ENCODE measurements at places on chromosomes 5 and 9.

GRCh38 chr9:104091708-104092107 is 2.4 kb upstream of the SMC2 start:
- no peak for DNase-seq

DNA sequence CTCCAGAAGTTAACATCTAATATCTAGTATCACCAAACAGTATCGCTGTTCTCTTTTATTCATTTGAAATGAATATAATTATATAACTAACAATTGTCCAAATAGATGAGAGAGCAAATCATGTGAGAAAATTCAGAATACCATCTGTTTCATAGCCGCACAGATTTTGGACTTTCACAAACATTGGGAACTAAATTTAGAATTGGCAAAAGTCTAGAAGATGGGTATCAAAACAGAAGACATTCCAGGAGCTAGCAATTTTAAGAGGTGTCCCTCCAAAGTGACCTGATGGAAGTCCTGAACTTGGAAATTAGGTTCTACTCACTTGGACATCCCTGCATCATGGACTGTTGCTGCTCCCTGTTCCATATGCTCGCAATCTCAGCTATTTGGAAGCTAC is 57.0 kb upstream of the FSD1L start:
- no peak for DNase-seq

- no peak for DNase-seq
Measured at GRCh38 chr5:54279960-54280359, 30.4 kb downstream of the ARL15 start.

DNA sequence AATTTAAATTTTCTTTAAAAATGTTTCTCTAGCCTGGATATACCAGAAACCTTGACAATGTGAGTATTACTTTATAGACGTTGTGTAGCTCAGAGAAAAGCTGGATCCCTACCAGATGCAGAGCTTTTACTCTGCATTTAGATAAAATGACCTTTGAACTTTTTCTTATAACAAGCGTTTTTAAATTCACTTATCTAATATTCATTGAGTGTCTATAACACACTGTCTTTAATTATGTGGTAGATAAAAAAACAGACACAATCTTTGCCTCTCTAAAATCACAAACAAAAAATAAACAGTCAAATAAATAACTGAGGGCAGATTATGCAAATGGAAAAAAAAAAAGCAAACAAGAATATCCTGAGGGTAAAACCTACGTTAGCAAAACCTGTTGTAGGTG is 773.6 kb downstream of the CDH12 start:
- DNase-seq = no peak

DNA sequence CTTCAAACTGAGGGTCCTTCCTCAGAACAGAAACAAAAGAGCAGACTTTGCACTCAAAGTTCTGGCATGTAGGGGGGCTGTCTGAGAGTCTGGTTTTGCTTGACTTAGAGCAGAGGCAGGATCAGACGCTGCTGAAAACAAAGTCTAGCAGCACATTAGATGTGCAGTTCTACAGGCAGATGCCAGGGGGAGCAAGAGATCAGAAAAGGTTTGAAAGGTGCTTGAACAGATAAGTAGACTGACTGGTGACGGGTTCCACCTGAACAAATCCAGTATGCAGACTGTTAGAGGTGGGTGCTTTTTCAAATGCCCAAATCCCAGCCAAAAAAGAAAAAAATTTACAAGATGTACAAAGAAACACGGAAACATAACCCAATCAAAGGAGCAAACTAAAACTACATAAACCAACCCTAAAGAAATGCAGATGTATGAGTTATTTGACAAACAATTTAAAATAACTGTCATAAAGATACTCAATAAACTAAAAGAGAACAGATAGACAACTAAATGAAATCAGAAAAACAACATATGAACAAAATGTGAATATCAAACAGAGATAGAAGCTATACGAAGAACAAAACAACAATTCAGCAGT is 194.7 kb upstream of the FREM1 start:
- DNase-seq = no peak

GRCh38 chr9:122786338-122786737 is 2.4 kb upstream of the OR5C1 start:
- DNase-seq = no peak

GRCh38 chr5:140342896-140343295 is 3.5 kb downstream of the HBEGF start:
- no peak for DNase-seq

- no peak for DNase-seq
Measured at GRCh38 chr9:135632841-135633240, 6.5 kb downstream of the GLT6D1 start.

- DNase-seq = no peak
Measured at GRCh38 chr5:122501089-122501435, 189.0 kb downstream of the SNCAIP start.

- peak; percentile 69 for DNase-seq
Measured at GRCh38 chr5:6576861-6577501, 55.9 kb downstream of the NSUN2 start.

DNA sequence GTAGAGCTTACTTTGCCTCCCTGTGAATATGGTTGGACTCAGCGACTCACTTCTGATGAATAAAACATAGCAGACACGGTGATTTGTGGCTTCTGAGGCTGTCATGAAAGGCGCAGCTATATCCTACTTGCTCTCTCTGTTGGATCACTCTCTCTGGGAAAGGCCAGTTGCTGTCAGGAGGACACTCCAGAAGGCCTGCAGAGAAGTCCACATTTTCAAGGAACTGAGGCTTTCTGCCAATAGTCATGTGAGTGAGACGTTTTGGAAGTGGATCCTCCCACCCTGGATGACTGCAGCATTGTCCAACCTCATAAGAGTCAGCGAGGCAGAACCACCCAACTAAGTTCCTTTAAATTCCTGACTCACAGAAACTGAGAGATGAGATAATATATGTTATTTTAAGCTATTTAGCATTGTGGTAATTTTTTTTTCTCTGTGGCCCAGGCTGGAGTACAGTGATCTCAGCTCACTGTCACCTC is 156.0 kb upstream of the MAST4 start:
- no peak for DNase-seq
